Mammary epithelial cell (primary cell): ENCODE measurements at places on chromosomes 3 and 15. TPM values are rescaled to one million over a fixed set of nuclear protein-coding genes. Genes with fewer than 3 reads are reported as not detected.

- no peak for DNase-seq
Measured at GRCh38 chr15:66563566-66564110, 2.2 kb downstream of the LCTL start.

CAMK1 gene
- total RNA-seq, result 2.3 and 3.5 TPM in 2 replicates

PEAK1 gene
- total RNA-seq, result 27.6 and 32.4 TPM in 2 replicates

DNA sequence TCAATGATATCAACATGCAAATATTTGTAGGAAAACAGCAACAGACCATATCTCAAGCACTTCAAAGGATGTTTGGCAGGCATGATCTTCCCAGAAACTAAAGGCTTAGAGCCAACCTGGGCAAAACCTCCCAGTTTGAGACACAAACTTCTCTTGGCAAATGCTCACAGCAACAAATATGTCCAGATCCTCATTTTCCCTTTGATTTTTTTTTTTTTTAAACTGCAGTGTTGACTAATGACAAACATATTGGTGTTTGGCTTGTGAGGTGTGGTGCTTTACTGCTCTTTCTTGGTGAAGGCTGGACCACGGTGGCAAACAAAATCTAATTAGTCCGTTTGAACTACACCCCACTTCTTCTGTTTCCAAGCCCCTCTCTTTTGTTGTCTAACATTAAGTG, 87.2 kb downstream of the EBLN2 start:
- DNase-seq, result no peak
